T1000 (cell line): ENCODE measurements at places on chromosomes 11 and 22.
A peak's percentile ranks its signal among the peaks of the same experiment; 100 is the strongest.

- DNase-seq, result no peak
Measured at GRCh38 chr11:127106938-127107337, 106.4 kb upstream of the KIRREL3 start.

- no peak for DNase-seq
Measured at GRCh38 chr22:45889539-45890350, 87.2 kb downstream of the WNT7B start.

DNA sequence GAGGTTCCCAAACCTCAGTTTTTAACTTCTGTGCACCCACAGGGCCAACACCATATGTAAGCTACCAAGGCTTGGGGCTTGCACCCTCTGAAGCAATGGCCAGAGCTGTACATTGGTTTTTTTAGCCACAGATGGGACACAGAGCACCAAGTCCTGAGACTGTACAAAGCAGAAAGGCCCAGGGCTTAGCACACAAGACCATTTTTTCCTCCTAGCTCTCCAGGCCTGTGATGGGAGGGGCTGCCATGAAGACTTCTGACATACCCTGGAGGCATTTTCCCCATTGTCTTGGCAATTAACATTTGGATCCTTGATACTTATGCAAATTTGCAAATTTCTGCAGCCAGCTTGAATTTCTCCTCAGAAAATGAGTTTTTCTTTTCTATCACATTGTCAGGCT lies 23.4 kb downstream of the CNTF start:
- no peak for DNase-seq

GRCh38 chr11:15725246-15725645 lies 610.5 kb downstream of the INSC start:
- DNase-seq, result no peak

GRCh38 chr11:86802601-86803051 lies 2.3 kb downstream of the PRSS23 start:
- no peak for DNase-seq

DNA sequence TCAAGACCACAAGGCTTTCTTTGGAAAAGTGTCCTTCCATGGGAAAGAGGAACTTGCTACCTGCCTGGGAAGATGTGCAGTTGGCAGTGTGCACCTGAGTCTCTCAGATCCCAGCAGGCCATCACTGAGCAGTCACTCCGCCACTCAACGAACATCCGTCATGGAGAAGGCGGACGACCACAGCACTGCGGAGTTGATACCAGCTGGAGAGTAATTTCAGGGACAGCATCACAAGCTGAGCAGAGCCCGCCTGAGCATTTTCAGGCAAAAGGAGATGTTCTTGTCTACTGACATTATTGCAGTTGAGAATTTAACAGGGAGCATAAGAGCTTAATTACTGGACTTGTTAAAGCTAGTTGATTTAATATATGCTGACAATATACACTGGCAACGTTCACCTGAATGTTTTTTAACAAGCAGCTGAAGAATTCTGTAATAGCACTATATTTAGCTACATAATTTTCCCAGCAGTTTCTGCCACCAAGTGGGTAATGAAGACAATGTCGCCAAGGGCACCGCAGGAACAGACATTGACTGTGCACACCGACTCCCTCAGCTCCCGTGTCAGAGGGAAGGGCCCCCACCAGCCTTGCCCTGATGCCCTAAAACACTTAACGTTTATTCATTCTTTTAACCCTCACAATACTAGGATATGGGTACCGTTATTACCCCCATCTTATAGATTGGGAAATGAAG lies 52.4 kb upstream of the ARFGAP3 start:
- no peak for DNase-seq

GRCh38 chr22:36160499-36160942 lies at the start of gene APOL3:
APOL3 (minus strand) TSS chr22:36160755; CDS start chr22:36149055, 11,700 bp downstream.
- DNase-seq, result no peak

- no peak for DNase-seq
Measured at GRCh38 chr22:47899894-47900293, 1137.4 kb downstream of the TBC1D22A start.

DNA sequence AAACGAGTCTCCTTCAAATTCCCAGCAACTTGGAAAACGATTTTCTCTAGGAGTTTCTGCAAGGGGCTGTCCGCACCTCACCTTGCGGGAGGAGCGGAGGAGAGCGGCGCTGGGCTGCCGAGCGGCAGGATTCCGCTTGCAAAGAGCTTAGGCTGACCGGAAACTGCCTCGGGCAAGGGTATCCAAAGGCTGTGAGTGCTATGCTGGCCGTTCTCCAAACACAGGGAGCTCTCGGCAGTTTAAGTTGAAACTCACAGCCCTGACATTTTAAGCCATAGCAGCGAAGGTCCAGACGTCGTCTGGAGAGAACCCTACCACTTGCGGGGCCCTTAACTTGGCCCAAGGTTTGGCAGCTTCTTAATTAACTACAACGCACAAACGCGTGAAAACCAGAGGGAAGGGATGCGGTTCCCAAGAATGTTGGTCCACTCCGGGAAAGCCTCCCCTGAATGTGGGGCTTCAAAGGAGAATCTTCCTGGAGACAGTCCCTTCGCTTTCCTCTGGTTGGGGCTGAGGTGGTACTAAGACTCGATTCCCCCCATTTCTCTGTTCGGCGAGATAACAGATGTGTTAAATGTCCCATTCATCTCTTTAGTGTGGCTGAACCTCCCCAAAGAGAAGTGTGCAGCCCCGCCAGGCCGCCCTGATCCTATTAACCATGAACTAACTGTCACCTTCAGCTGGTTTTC lies 1.1 kb upstream of the DBX1 start:
- DNase-seq, result no peak

GRCh38 chr11:93520726-93521509 lies 22.3 kb downstream of the SMCO4 start:
- DNase-seq, result no peak

GRCh38 chr11:45333001-45333971 lies 47.1 kb upstream of the SYT13 start:
- peak; percentile 2 for DNase-seq

DNA sequence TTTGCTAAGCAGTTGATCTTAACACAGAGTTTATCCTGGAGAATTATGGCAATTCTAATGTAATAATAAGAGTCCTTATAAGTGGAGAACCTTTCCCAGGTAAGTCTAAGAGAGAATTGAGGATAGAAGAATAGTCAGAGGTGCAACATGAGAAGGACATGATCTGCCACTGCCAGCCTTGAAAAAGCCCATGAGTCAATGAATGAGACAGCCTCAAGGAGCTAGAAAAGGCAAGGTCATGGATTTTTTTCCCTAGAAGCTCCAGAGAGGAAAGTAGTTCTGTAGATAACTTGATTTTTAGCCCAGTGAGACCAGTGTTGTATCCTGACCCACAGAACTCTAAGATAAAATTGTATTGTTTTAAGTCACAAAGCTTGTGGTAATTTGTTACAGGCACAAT lies 16.9 kb downstream of the MS4A6A start:
- DNase-seq, result no peak

DNA sequence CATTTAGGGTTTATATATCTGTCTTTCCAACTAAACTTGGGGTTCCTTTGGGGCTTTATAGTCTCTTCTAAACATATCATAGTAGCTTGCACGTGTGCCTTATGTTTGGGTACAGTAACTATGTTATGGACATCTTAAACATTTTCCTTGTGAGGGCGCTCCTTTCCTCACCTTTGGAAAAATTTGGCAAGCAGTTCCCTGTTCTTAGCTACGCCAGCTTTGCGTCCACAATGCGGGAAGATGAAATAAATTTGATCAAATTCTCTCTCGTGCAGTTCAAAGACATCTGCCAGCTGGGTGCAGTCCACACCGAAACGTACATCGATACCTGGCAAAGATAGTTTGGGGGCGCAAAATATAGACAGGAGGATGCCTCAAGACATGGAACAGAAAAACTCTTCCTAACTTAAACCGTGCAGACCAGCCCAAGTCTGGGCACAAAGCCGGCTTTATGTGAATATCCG lies 548 bp downstream of the FDXACB1 start:
- no peak for DNase-seq

DNA sequence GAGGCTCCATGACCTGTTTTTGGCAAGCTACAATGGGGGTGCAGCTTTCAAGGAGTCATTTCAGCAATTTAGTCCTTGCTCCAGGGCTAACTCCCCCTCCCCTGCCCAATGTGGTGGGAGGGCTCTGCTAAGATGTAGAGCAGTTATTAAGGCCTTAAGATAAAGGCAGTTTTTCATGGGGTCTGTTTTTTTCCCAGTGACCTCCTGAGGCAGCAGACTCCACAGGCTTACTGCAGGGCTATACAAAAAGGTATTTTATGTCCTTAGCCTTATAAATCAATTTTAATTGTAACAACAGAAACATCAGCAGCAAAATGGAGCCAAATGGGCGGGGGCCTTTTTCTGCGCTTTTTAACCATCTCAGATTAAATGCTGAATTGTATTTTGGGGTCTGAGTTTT lies 192.3 kb downstream of the KIRREL3 start:
- no peak for DNase-seq

- no peak for DNase-seq
Measured at GRCh38 chr22:26432619-26433311, 3.7 kb downstream of the ASPHD2 start.

DNA sequence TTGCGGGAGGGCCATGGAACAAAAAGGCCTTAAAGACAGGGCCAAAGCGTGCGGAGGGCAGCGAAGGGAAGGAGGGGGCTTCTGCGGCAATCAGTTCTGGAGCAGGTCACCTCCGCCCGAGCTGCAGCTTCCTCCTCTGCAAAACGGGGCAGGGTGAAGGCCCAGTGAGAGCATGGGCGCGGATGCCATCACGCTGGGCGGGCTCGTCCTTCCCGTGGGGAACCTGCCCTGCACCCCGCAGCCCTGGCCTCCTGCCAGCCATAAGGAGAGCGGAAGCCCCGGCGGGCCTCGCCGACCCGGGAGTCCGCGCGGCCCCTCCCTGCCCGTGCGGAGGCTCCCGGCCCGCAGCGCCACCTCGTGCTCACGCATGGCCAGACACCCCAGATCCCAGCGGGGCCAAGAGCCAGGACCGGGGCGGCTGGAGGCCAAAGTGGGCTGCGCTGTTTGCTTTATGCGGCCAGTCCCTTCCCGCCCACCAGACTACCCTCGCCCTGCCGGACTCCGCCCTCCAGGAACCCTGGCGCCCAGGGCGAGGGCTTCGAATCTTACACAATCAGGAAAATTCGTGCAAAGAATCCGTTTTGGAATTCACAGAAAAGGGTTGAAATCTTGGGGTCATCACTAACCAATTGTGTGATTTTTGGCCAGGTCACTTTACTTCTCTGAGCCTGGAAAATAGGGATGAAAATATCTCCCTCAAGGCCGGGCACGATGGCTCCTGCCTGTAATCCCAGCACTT lies 16.1 kb downstream of the TSKU start:
- no peak for DNase-seq

DNA sequence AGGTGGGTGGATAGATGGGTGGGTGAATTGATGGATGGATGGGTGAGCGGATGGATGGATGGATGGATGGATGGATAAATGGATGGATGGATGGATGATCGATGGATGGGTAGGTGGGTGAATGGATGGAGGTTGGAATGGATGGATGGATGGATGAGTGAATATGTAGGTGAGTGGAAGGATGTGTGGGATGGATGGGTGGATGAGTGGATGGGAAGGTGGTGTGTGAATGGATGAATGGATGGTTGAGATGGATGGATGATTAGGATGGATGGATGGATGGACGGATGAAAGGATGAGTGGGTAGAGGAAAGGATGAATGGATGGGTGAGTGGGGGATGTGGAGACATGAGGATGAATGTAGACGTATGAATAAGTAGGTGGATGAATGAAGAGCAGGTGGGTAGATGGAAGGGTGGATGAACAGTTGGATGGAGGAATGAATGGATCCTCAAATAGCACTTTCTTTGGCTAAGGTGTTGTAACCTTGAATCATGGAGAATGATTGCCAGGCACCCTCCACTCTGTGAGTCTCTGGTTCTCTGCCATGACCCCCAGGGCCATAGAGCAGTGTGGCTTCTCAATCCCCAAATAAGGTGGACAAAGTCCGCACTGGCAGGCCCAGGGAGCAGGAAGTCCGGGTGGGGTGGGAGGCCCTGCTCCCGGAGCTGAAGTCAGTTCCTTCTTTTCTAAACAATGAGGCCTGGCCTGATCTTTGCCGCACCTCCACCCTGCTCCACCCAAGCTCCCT lies 36.9 kb downstream of the IGF2 start:
- DNase-seq, result no peak

DNA sequence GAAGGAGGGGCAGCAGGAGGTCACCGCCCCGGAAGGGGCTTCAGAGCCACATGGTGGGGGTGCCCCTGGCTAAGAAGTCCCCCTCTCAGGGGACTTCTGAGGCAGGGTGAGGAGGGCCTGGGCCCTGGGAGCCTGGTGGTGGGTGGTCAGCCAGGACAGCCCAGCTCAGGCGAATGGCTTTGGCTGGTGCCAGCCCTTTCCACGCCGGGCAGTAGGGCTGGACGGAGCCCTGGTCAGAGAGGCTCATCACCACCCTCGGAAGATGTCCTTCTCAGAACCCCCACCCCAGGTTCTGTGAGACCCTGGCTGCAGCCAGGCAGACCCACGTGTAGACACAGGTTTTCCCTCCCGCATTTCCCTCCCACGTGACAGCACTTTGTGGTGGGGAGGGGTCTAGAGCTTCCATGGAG lies 35.9 kb downstream of the OSBPL5 start:
- no peak for DNase-seq

- no peak for DNase-seq
Measured at GRCh38 chr11:63020671-63021291, 5.1 kb upstream of the SLC22A8 start.

- DNase-seq, result no peak
Measured at GRCh38 chr11:133946541-133947318, 10.0 kb downstream of the IGSF9B start.

DNA sequence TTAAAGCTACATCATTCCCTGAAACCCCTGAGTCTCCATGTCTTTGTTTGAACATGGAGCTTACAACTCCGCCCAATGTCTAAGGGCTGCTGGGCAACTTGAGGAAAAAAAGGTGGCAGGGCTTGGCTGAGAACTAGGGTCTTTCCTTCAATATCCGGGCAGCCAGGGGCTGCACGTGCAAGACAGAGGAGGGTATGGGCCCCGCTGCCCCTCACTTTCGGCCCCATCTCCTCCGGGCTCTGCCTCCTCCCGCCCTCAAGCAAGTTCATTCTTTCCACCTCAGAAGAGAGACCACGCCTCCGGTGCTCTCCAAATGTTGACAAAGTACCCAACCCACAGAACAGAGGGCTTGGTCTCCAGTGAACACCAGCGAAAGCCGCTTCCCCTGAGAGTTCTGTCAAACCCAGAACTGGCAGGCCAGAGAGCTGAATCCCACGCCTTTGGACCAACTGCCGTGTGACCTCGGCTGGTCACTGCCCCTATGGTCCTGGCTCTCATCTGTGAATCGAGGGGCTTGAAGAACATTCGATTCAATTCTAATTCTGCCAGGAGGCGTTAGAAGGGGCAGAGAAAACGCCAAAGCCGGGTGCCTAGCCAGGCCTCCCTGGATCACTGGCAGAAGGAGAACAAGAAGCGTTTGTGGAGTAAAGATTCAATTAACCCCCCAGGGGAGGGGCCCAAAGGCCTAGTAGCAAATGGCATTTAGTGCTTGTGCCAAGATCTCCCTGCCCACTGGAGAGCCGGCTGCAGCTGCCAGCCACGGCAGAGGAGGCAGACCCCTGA lies 7.3 kb downstream of the PDGFB start:
- no peak for DNase-seq

GRCh38 chr11:122354025-122354697 lies 238.1 kb upstream of the BLID start:
- DNase-seq, result no peak

- no peak for DNase-seq
Measured at GRCh38 chr11:129694538-129694937, 121.1 kb upstream of the TMEM45B start.

GRCh38 chr11:576811-577610 lies 741 bp downstream of the PHRF1 start:
- DNase-seq, result no peak

GRCh38 chr11:3959015-3959902 lies 103.8 kb downstream of the STIM1 start:
- no peak for DNase-seq
